Activated CD4-positive, alpha-beta T cell treated with anti-CD3 and anti-CD28 coated beads for 36 hours (primary cell): ENCODE measurements at places on chromosomes 7 and 10.
A peak's percentile ranks its signal among the peaks of the same experiment; 100 is the strongest.

DNA sequence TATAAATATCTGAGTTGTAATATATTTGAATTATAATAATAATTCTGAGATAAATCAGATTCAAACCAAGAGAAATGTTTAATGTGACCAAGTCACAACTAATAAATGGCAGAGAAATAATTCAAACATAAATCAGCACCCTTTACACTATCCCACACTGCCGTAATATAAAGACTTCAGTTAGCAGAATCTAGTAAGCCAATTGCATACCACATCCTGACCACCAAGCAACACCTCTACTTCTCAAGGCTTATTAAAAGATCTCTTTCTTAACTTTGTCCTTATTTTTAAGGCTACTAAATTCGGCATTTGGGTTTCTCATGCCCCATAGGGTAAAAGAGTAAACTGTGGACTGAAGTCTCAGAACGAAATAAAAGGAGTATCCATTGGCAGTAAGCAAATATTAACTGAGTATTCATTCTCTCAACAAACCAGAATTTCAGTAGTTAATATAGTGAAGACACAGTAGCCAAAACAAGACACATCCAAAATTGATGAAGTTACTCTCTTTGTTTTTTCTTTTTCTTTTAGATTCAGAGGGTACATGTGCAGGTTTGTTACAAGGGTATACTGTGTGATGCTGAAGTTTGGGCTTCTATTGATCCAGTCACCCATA is 14.8 kb downstream of the ACBD5 start:
- no peaks in the 10 kb centered on the region for H3K27me3 ChIP-seq
- H3K27ac ChIP-seq, result peak overlapping the region; percentile 60
- H3K4me3 ChIP-seq, result no peak overlapping the region
- peaks cover 10% of the 10 kb centered on the region for H3K36me3 ChIP-seq
- peaks cover 8% of the 10 kb centered on the region for H3K4me1 ChIP-seq

DNA sequence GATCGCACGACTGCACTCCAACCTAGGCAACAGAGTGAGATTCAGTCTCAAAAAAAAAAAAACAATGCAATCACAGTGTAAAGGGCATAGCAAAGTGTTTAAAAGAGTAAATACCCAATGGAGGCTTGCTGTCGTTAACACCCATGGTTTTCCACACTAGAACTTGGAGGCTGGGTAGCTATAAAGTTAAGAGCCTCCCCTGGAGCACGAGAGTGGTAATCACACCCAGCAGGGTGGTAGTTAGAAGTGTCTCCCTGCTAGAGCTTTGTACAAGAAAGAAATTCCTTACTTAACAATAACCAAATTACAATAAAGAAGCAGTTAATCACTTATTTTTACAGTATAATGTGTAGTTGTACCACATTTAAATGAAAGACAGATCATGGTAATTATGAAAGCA is 1078.9 kb downstream of the NRG3 start:
- H3K36me3 ChIP-seq, result no peaks in the 10 kb centered on the region
- no peaks in the 10 kb centered on the region for H3K4me1 ChIP-seq
- H3K4me3 ChIP-seq, result no peak overlapping the region
- H3K27me3 ChIP-seq, result no peaks in the 10 kb centered on the region
- H3K27ac ChIP-seq, result no peak overlapping the region

DNA sequence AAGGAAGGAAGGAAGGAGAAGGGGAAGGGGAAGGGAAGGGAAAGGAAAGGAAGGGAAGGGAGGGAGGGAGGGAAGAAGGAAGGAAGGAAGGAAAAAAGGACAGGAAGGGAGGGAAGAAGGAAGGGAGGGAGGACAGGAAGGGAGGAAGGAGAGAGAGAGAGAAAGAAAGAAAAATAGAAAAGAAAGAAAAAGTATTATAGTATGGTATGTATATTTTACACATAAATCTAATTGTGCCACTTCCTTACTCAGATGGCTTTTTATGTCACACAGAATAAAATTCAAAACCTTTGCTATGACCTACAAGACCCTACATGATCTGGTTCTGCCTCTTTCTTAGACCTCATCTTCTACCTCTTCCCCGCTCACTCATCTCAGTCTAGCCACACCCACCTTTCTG is 1016.9 kb upstream of the AUTS2 start:
- no peak overlapping the region for H3K27ac ChIP-seq
- no peak for DNase-seq
- no peaks in the 10 kb centered on the region for H3K27me3 ChIP-seq
- H3K4me1 ChIP-seq, result no peaks in the 10 kb centered on the region
- no peak overlapping the region for H3K4me3 ChIP-seq
- H3K36me3 ChIP-seq, result no peaks in the 10 kb centered on the region

GRCh38 chr10:69312528-69312927 is 34.2 kb downstream of the HK1 start:
- no peak overlapping the region for H3K27ac ChIP-seq
- no peaks in the 10 kb centered on the region for H3K27me3 ChIP-seq
- no peak for DNase-seq
- H3K4me3 ChIP-seq, result no peak overlapping the region
- peaks cover 18% of the 10 kb centered on the region for H3K4me1 ChIP-seq
- no peaks in the 10 kb centered on the region for H3K36me3 ChIP-seq

DNA sequence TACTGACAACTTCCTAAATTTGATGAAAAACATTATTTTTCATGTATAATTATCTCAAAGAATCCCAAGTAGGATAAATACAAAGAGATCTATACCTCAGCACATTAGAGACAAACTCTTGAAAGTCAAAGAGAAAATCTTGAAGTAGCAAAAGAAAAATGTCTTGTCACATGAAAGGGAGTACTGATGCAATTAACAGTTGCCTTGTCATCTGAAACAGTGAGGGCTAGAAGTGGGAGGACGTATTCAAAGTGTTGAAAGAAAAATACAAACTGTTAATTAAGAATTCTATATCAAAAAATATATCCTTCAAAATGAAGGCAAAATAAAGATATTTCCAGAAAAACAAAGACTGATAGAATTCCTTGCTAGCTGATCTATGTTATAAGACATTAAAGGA is 35.5 kb upstream of the ARHGAP22 start:
- DNase-seq, result no peak
- no peaks in the 10 kb centered on the region for H3K4me1 ChIP-seq
- no peak overlapping the region for H3K4me3 ChIP-seq
- peaks cover 35% of the 10 kb centered on the region for H3K27me3 ChIP-seq
- peaks cover 2% of the 10 kb centered on the region for H3K36me3 ChIP-seq

GRCh38 chr10:101895781-101896180 is 52.2 kb upstream of the KCNIP2 start:
- no peak overlapping the region for H3K4me3 ChIP-seq
- H3K27me3 ChIP-seq, result no peaks in the 10 kb centered on the region
- peaks cover 4% of the 10 kb centered on the region for H3K36me3 ChIP-seq
- no peak for DNase-seq
- H3K4me1 ChIP-seq, result peaks cover 10% of the 10 kb centered on the region

DNA sequence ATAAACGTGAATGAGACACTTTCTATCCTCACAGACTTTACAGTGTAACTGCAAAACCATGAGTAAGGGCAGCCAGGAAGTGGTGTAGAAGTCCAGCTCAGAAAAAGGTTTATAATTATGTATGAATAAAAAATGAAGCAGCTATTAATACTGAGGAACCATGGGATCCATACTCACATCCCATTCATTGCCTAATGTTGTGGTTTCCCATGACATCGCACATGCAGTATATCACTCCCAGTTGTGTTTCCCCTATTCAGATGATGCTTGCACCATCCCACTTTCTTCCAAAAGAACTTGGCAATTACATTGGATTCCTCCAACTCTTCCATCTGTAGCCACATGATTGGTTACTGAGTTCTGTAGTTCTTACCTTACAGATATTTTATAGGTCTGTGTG is 74.5 kb upstream of the SEMA3D start:
- no peak overlapping the region for H3K4me3 ChIP-seq
- H3K36me3 ChIP-seq, result no peaks in the 10 kb centered on the region
- DNase-seq, result no peak
- no peaks in the 10 kb centered on the region for H3K4me1 ChIP-seq

- DNase-seq, result no peak
- H3K4me1 ChIP-seq, result no peaks in the 10 kb centered on the region
- H3K27me3 ChIP-seq, result no peaks in the 10 kb centered on the region
- H3K36me3 ChIP-seq, result no peaks in the 10 kb centered on the region
- no peak overlapping the region for H3K4me3 ChIP-seq
- no peak overlapping the region for H3K27ac ChIP-seq
Observed at GRCh38 chr7:40761762-40762560, 627.2 kb downstream of the SUGCT start.

GRCh38 chr10:86721232-86721631 is 35.2 kb upstream of the BMPR1A start:
- H3K4me1 ChIP-seq, result no peaks in the 10 kb centered on the region
- no peak overlapping the region for H3K27ac ChIP-seq
- peaks cover 5% of the 10 kb centered on the region for H3K27me3 ChIP-seq
- H3K36me3 ChIP-seq, result no peaks in the 10 kb centered on the region
- no peak overlapping the region for H3K4me3 ChIP-seq

DNA sequence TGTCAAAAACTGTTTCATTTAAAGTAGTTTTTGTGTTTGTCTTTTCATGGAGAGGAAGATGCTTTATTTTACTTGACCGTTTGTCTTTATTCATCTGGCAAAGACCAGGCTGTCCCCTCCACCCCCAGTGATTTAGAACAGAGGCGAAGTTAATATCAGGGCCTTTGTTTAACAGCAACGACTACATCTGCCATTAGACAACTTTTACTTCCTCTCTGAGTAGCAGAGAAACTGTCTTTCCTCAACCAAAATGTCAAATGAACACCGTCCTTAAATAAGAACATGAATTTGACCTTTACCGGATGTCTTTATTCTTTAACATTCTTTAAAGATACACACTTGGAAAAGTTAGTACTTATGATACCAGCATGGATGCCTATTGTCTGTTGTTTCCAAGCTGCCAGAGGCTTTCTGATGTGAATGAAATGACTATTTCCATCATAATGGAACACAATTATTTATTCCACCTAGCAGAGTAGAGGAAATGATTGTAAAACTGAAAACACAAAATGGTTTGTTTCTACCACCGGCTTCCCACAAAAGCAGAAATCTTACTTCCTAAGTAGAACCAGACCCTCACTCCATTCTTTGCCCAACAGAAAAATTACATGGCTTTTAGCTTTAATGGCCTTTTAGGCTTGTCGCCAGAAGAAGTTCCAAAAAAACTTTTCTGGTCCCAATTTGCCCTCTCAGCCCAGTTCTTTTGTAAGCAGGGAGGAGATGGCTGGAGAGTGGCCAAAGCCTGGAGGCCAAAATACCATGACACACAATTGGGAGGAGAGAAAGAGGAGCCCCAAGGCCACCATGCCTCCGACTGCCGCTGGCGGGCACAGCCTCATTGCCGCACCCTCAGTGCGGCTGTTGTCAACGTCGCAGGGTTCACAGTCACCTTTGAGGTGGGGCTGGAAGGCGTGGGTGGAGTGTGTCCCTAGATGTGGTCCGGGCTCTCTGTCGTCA is 168.5 kb downstream of the TEX36 start:
- H3K27ac ChIP-seq, result no peak overlapping the region
- peak; percentile 22 for DNase-seq
- H3K4me1 ChIP-seq, result no peaks in the 10 kb centered on the region
- no peak overlapping the region for H3K4me3 ChIP-seq
- H3K36me3 ChIP-seq, result no peaks in the 10 kb centered on the region
